Upper lobe of right lung (tissue), 1 donor: ENCODE measurements at places on chromosomes 13 and 19. TPM values are rescaled to one million over a fixed set of nuclear protein-coding genes. Genes with fewer than 3 reads are reported as not detected.

GRCh38 chr13:100796463-100796862 is 121.9 kb upstream of the TMTC4 start:
- no peak for DNase-seq

DNA sequence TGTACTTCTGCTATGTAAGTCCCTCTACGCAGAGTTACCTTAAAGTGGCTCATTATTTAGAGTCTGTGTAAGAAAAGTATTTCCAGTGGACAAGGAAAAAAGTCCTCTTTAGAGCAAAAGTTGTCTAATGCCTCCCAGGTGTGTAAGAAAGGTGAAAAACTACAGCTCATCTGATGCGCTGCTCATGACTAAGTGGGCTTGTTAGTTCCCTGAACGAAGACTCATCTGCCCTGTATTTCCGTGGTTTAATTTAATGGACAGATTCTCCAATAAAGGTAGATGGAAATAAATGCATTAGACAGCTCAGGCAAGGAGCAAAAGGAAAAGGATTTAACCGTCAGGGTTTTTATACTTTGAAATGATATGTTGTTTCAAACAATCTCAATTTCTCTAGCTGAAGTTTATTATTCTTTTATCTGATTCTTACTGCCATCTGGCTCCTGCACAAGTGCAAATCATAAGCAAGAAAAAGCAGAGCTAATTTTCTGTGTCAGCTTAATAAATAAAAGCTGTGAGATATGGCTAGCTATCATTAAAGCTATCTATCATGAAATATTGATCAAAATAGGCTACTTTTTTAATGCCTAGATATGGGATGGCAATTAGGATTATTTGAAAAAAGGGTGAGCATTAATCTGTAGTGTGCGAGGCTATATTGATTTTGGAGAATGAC is 73.7 kb upstream of the PCDH9 start:
- no peak for DNase-seq

GRCh38 chr19:2719920-2720776 is 1.0 kb downstream of the DIRAS1 start:
- DNase-seq: no peak

- DNase-seq: no peak
Measured at GRCh38 chr13:48493851-48494250, 39.0 kb downstream of the RCBTB2 start.

- no peak for DNase-seq
Measured at GRCh38 chr13:107348925-107349324, 781.0 kb upstream of the ARGLU1 start.

DNA sequence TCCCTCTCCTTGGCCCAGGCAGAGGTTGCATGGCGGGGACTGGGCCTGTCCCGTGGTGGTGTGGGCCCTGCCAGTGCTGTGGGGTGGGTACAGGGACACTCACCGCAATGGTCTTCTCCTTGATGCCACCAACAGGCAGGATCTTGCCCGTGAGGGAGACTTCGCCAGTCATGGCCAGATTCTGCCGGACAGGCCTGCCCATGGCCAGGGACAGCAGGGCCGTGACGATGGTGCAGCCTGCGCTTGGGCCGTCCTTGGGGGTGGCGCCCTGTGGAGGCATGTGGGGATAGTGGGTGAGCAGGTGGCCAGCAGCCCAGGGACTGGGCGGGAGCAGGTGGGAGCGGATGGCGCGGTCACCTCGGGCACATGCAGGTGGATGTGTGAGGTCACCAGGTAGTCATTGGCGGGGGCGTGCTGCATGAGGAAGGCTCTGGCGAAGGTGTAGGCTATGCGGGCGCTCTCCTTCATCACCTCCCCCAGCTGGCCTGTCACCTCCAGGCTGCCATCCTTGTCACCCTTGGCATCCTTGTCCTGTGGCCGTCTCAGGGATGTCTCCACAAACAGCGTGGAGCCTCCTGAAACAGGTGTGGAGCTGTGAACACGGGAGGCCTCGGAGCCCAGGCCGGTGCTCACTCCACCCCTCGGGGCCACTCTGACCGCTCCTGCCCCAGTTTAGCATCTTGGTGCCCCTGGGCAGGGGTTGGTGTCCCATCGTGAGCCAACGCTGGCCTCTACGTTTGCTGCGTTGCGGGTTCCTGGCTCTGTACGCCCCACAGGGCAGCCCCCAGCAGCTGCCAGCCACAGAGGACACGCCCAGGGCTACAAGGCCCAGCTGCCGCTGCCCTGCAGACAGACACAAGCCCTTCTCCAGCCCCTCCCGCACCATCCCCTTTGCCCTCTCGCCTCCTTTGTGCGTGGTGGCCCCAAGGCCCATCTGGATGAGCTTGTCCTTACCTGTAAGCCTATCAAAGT is 3.4 kb downstream of the RPL36 start:
- peak; percentile 67 for DNase-seq

- no peak for DNase-seq
Measured at GRCh38 chr13:95039415-95039814, 261.8 kb downstream of the ABCC4 start.

- DNase-seq: no peak
Measured at GRCh38 chr13:69956349-69956748, 151.3 kb upstream of the ATXN8OS start.

GRCh38 chr19:16476401-16476800 is 4.6 kb upstream of the EPS15L1 start:
- no peak for DNase-seq

GRCh38 chr19:48458016-48458415 is 2.6 kb downstream of the KCNJ14 start:
- no peak for DNase-seq

Gene CGB3
- total RNA-seq: not detected

Gene HSH2D
- total RNA-seq: 6.0 TPM

Gene METTL21C
- total RNA-seq: not detected

Gene ZNF225
- 5.8 TPM for total RNA-seq
